NCI-H1417 (cell line): ENCODE measurements at places on chromosomes 3 and 15.

DNA sequence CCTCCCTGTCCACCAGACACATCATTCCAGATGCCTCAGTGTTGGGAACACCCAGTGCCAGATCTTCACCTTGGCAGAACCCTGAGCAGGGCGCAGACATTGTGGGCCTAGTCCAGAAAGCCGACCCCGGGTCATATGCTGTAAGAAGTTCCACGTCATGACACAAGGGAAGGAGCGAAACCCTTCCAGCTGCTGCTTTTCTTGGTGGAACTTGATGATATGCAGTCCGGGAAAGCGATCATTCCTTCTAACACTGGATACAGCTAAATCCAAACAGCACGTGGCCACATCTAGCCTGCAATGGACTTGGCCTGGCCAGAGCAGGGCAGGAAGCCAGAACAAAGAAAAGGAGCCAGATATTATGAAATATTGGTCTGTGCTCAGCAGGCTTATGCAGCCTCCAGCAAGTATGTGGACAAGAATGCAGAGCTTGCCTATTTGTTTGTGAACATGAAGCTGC lies 22.0 kb downstream of the GASK1A start:
- no peak for DNase-seq

DNA sequence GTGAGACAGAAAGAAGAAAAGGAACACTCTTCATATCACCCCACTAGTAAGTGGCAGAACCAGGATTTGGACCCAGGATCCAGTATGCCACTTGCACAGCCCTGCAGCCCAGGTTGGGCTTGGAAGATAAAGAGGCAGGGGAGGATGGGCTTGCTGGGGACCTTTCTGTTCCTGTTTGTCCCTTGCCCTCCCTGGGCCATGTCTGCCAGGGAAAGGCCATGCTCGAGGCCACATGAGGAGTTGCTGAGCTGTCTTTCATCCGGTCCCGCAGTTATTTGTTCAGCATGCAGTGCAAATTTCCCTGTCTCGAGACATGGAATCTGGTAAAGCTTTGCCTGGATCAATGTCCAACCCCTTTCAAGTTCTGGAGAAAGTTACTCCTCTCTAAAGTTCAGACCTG lies 116.0 kb upstream of the MRPS22 start:
- DNase-seq = no peak

- no peak for DNase-seq
Observed at GRCh38 chr3:10371789-10372188, 50.9 kb upstream of the SEC13 start.

- DNase-seq = no peak
Observed at GRCh38 chr15:101327147-101327740, 32.2 kb upstream of the SNRPA1 start.

GRCh38 chr3:188789251-188789650 lies 382.5 kb upstream of the TPRG1 start:
- DNase-seq = no peak
